ENCODE measurements at places on chromosomes 7 and 10.

DNA sequence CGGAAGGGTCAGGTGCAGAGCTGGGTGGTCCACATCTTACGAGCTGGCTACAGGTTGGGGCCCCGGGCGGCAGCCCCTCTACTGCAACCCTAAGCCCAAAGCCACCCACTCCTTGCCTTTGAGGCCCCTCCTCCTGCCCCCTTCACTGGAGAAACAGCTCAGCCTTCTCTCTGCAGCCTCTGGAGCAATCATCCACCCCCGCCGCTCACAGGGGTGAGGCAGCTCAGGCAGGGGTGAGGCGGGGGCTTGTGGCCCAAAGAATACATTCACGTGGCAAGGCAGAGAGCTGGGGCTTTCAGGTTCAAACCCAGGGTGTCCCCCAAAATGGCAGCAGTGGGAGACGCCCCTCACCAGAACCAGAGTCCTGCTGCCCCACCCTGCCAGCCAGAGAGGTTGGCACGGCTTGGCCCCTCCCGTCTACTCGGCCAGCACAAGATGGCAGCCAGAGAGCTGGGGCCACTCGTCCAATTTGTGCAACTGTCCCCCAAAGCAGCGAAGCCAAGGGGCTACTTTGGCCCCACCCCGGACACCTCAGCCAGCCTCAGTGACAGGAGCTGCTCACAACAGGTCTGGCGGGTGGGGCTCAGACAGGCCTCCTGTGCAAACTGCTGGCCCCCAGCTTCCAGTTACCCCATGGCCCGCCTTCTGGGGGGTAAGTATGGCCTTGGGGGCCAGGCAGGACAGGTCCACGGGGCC, 7.2 kb downstream of the GNB2 start:
- no peak for DNase-seq

DNA sequence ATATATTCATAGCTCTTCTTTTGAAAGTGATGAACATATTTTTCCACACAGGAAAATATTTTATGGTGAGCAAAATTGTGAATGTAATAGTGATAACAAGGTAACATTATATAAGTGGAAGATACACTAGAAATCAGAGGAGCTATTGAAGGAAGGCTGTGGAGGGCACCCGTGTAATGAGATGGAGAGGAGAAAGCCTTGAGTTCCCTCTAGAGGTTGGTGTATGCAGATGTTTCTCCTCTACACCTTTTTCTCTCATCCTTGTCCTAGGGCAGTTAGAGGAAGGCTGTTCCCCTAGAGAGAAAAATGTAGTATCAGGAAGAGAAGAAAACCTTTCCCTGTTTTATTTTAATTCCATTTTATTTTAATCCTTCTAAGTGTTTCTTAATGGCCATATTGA, 54.6 kb upstream of the NRG3 start:
- no peak for DNase-seq

DNA sequence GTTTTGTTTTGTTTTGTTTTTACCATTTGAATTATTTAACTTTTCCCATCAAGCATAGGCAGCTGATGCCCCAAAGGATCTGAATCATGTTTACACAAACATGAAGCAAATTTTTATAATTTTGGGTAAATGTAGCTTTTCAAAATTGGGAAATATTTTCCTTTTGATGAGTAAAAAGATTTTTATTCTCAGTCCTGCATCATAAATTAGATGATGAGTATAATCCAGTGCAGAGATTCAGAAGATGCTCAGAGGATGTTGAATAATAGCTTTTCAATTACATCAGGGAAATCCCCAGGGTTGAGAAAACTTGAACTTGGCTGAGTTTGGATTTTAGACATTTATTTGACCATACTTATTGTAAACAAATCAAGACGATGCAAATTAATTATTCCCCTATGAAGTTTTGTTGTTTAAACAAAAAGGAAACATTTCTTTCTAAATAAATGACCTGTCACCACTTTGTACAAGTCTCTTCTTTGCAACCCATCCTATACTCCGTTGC, 121.7 kb downstream of the FAM204A start:
- DNase-seq = no peak

DNA sequence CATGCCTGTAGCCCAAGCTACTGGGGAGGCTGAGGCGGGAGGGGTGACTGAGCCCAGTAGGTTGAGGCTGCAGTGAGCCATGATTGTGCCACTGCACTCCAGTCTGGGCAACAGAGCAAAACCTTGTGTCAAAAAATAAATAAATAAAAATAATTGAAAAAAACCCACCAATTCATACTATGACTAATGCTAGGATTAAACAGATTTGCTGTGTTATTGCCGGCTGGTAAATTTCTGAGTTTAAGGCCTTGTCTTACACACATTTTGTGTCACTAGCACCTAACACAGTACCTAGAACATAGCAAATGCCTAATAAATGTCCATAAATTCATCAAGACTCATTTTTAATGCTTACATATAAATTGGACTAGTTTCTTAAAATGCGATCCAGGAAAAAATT, 8.7 kb downstream of the ESYT2 start:
- no peak for DNase-seq

- no peak for DNase-seq
Observed at GRCh38 chr10:131850383-131850870, 50.4 kb upstream of the PPP2R2D start.

GRCh38 chr10:91077549-91078071, 142.9 kb upstream of the PCGF5 start:
- peak; percentile 47 for DNase-seq

- no peak for DNase-seq
Observed at GRCh38 chr10:106043863-106044262, 1120.6 kb downstream of the SORCS1 start.

- DNase-seq = no peak
Observed at GRCh38 chr10:3750006-3750816, 34.8 kb downstream of the KLF6 start.

DNA sequence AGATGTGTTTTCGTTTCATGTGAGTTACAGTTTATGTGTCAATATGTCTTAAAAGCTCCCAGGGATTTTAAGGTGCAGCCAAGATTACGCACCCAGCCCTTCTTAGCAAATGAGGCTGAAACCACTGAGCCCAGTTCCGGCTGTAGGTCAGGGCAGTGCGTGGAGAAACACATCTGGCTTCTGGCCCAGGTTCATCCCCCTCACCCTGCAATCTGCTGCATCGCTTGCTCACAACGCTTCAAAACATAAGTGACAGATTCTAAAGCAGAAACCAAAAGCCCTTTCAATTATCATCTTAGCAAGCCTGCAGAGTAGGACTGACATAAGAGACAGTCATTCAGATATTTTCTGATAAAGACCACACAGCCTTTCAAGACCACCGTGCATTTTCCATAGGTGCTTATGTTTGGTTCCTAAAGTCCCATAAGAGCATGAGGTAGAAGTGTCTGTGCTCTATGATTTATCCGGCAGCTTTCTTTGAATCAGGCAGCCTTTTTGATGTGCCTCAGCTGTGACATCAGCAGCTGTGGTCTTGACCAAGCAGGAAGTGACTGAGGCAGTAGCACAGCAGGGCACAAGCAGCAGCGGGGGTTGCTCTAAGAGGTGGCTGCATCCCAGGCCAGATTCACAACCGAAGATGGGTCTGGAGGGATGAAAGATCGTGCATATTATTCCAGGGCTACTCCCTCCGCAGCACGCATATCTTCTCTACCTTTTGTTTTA, 72.1 kb upstream of the LYZL2 start:
- no peak for DNase-seq

GRCh38 chr7:12211054-12211710, at the start of gene TMEM106B:
Gene TMEM106B (plus strand): TSS chr7:12211294. CDS start chr7:12214811, 3,517 bp downstream.
- peak; percentile 98 for DNase-seq

Data from NCI-H1092 treated with DMSO at 0.1 percent for 48 hours (cell line).